ENCODE measurements at places on chromosomes 1 and 21.

DNA sequence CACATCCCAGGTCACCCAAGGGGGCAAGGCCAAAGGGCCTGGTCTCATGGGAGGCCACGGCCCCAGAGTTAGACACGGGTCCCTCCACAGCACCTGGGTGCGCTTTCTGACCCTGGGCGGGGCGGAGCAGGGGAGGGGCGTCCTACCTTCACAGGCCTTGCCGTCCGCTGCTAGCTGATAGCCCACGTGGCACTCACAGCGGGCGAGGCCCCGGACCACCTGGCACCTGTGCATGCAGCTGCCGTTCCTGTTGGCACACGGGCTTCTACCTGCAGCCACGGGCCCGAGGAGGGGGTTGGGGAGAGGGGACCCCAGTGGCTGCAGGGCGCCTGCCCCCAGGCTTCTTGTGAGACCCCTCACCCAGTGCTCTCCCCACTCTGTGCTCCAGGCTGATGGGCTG lies 59.9 kb downstream of the ARHGEF16 start:
- no peak for DNase-seq

DNA sequence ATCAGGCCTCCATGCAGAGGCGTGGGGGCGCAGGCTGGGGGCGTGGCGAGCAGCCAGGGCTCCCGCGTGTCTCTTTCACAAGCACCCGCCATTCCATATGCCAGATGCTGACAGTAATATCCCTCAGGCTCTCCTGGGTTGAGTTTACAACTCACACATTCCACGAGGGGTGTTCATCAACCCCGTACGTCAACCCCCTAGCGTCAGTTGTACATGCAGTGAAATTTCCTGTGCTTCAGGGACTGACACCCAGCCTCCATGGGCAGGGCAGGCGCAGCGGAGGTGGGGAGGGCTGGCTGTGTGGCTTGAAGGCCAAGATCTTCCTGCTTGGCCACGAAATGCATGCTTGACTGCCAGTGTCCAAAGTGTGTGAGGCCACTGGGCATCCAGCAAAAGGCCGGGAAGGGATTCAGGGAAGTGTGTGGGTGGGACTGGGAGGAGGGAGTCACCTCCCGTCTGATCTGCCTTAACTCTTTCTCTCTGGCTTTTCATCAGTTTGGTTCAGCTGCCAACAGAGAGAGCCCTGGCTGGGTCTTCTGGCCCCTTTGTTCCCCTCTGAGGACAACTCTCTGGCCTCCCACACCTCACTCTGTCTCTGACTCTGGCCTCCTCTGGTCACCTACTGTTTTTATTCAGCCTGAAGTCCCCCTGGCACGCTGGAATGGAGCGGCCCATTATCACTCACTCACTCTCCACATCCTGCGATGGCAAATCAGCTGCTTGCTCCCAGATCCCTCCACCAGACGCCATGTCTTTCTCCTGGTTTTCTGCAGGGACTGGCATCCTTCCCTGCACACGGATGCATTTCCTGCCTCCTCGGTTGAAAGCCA lies 33.8 kb downstream of the CLIC6 start:
- no peak for DNase-seq

DNA sequence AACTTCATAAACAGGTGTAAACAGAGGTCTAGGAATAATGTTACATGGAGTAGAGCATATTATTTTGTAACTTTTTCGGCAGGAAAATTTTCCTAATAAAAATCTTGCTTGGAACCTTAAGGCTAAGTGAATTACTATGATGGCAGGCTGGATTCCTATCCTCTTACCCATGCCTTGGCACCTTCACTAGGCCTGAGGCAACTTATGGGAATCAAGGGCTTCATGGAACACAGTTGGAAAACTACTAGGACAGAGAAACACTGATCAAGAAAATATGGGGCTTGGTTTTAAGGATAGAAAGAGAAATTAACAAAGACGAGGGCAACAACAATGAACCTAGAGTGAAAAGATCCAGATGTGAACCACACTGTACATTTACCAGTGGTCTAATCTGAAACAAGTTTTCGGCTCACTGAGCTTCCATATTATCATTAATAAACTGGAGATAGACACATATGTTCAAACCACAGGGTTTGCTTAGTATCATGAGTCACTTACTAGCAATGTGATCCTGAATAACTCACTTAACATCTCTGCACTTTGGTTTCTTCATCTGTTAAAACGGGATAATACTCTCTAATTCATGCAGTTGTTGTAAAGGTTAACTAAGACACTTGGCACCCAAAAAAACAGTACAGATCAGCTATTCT lies 68.5 kb downstream of the GPATCH2 start:
- DNase-seq, result no peak

DNA sequence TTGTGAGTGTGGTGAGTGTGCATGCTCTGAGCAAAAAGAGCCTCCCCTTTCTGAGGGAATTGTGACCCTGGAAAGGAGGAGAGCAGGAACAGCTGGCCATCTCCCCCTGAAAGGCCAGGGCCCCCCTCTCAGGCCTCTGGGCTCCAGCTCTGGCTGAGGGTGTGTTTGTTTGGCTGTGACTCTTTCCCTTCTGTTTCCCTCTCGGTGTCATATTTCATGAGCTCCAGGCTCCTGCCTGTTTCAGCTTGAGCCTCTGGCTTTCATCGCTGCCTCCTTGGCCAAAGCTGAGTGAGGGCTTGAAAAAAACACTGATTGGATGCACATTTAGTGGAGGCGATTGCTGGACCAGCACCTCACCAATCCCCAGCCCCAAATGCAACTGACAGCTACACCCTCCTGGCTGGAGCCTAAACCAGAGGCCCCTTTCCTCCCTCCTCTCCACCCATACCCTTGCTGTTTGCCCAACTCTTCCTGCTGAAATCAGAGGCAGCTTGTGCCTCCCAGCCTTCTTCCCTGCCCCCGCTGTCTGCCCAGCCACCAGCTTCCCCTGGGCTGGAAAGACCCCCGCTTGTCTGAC lies 64.1 kb downstream of the DDR2 start:
- DNase-seq, result no peak

GRCh38 chr1:215547011-215547410 lies 20.1 kb upstream of the KCTD3 start:
- no peak for DNase-seq

GRCh38 chr1:161079436-161080110 lies 9.8 kb downstream of the NECTIN4 start:
- no peak for DNase-seq

GRCh38 chr1:213989002-213989855 lies 1.5 kb downstream of the PROX1 start:
- DNase-seq, result no peak

DNA sequence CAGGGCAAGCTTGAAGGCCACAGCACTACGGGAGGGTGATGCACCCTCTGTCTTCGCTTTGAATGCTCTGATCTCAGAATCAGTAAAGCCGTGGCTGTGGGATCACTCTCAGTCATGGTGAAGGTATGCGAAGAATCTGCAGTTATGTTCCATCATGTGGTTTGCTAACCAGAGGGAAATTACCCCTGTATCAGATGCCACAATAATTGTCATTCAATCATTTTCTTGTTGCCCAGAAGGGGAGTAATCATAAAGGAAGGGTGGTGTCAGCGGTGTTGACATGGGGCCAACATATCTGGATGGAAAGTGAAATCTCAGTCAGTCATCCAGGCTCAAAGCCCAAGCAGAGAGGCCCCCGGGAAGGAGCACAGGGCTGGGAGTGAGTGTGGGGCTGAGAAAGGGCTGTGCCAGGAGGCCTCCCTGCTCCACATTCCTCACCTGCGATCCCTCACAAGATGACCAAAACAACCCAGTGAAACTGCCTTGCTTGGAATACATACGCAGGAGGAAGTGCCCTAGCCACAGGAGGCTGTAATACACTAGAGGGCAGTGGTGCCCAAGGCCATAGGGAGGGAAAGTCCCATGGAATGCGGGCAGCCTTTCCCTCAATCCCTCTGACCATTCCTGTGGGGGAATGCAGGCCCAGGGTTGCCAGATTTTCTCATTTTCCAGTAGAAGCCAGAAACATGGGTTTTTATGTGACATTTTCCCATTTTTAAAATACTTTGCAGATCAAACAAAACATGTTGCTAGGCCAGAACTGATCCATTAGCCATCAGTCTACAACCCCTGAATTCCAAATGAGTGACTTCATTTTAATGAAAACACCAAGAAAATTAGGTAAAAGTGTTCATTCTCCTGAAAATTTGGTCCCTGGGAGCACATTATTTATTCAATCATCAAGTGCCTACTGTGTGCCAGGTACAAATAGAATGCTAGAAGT lies 95.7 kb upstream of the VANGL1 start:
- DNase-seq, result peak; percentile 4

DNA sequence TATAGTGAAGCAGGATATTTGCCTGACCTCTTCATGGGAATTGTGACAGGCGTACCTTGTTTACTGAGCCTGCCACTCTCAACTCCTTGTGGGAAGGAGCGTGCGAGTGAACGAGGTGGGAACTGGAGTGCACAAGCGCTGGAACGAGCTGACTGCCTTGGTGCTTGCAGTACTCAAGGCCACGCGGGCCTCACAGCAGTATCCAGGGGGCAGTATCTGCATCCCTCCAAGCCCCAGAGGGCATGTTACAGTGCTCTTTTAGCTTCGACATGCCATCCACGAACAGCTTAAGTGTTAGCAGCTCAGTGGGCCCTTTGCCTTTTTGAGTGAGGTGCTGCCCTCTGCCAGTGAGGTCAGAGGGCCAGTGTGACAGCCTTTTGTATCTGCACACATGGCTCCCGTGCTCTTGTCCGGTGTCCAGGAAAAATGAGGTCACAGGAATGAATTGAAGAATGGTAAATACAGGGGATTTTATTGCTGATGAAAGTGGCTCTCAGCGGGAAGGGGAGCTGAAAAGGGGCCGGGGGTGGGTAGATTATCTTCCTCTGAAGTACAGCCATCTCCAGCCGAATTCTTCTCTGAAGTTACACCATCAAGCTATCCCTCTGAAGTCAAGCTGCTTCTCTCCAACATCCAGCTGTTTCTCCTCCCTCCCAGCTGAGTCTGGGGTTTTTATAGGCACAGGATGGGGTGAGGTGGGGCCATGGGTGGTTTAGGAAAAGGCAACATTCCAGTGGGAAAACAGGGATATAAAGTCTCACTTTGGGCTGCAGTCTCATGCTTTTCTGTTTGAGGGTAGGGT lies 69.3 kb downstream of the EPB41 start:
- no peak for DNase-seq

All from activated CD4-positive, alpha-beta T cell treated with anti-CD3 and anti-CD28 coated beads, Interleukin-2, Interleukin-4, amounts not matched to agents 100 ng/mL and 50 ng/mL, durations not matched to agents 16 hours and 8 hours (primary cell).